ENCODE measurements at places on chromosomes 13 and 19.
A peak's percentile ranks its signal among the peaks of the same experiment; 100 is the strongest.

DNA sequence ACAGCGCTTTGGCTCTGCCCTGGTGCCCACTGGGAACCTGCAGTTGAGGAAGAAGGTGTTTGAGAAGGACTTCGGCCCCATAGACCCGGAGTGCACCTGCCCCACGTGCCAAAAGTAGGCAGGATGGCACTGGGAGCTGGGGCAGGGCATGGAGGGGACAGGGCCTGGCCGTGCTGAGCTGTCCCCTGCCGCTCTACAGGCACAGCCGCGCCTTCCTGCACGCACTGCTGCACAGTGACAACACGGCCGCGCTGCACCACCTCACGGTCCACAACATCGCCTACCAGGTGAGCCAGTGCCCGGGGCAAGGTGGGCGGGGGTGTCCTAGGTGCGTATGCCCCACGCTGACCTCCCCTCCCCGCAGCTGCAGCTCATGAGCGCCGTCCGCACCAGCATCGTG is 5.1 kb upstream of the DNM2 start:
- no peak for DNase-seq

DNA sequence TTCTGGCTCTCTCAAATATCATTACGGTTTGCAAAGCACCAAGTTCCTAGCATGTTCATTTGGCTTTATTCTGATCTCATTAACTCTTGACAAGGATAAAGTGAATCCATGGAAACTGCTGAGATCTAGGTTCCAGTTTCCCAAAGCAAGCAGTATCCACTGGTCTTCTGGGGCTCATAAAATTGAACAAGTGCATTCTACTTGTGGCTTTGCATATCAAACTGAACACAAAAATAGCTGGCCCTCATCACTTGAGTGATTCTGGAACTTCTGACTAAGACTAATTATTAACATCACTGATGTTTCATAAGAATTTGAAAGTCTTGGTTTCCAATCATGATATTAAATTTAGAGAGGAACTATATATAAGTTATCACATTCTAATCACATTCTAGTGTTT is 6.3 kb upstream of the KCTD12 start:
- no peak for DNase-seq

DNA sequence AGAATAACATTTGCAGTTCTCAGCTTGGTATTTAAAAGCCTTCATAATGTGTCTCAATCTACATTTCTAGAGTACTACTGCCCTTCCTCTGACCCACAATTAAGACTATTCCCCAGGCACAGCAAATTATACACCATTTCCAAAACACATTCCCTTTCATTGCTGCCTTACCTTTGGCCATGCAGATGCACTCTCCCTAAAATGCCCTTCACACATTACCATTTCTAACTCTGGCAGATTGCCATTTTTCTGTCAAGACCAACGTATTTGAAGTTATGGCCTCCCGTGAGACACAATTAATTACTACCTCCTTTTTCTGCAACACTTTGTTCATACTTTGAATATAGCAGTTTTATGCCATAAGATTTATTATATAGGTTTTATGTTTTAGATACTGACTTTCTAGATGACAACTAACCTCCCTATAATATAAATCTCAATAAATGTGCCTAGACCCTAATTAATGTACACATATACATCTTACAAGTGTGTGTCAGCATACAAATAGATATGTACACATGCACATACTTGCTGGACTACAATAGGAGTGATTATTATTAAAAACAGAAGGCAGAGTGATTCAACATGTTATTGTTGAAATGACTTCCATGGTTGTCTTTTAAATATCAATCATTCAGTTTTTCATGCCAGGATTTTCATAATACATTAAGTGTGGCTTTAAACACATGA is 2902.5 kb downstream of the PCDH9 start:
- no peak for DNase-seq

GRCh38 chr13:110426735-110427134 is 119.7 kb downstream of the COL4A2 start:
- no peak for DNase-seq

- peak; percentile 33 for DNase-seq
Measured at GRCh38 chr13:61410669-61411297, 4.9 kb downstream of the PCDH20 start.
